ENCODE measurements at places on chromosomes 5 and 9. TPM values are rescaled to one million over a fixed set of nuclear protein-coding genes. Genes with fewer than 3 reads are reported as not detected.

ROPN1L gene
- polyA plus RNA-seq, result 1.1 TPM

CCDC192 gene
- polyA plus RNA-seq, result 0.51 TPM

ENTREP1 gene
- polyA plus RNA-seq, result 2.2 TPM

LOX gene
- polyA plus RNA-seq, result 38.0 TPM
